CD4-positive, alpha-beta T cell treated with Interleukin-6 at 100 ng/mL for 8 hours (primary cell): ENCODE measurements at places on chromosomes 3 and 15.

- DNase-seq = peak; percentile 69
Observed at GRCh38 chr3:49415931-49416601, 3.8 kb downstream of the TCTA start.

- no peak for DNase-seq
Observed at GRCh38 chr3:107098864-107099263, 278.4 kb upstream of the CCDC54 start.

- DNase-seq = no peak
Observed at GRCh38 chr15:43153269-43153668, 19.9 kb downstream of the TMEM62 start.

DNA sequence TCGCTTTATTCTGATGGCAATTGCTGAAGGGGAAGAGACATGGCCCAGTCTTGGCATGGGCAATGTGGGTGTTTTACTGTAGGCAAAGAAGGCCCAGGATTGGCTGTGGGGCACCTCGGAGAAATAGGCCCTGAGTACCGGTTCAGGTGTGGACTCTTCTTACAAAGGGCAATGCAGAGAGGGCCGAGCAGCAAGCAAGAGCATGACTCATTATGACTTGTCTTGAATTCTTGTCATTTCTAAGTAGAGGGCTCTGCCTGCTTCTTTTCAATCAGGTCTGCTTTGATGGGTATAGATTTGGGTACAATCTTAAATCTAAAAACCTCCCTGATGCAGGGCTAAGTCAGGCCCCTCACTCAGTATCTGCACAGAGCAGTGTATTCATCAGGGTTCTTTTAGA lies 14.8 kb upstream of the BUB1B start:
- no peak for DNase-seq

DNA sequence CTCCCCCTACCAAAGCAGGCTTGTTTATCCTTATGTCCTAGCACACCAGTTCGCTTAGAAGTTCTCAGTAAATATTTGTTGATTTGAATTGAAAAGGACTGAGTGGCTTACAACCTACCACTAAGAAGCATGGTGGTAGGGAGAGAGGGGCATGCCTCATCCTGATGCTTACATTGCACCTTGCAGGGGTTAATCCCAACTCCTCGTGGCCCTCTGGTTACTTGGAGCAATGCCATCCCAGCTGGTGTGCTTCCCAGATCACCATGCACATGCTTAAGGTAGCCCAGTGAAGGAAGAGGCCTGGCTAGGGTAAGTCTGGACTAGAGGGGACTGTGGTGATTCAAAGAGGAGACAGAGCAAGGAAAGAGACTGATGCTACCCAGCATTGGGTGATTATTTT lies 253.3 kb downstream of the CLSTN2 start:
- DNase-seq = no peak

GRCh38 chr3:65875393-65876027 lies 163.2 kb downstream of the MAGI1 start:
- no peak for DNase-seq

DNA sequence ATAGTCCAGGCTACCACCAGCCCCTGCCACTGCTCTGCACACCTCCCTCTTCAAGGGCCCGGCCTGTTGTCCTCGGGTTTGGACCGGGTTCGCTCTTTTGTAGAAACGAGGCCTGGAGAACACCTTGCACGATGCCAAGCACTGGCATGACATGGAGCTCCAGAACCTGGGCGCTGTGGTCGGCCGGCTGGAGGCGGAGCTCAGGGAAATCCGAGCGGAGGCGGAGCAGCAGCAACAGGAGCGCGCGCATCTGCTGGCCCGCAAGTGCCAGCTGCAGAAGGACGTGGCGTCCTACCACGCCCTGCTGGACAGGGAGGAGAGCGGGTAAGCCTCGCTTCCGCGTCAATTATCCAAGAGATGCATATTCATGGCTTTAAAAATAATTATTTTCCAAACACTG lies 72.4 kb downstream of the BFSP2 start:
- DNase-seq = no peak

DNA sequence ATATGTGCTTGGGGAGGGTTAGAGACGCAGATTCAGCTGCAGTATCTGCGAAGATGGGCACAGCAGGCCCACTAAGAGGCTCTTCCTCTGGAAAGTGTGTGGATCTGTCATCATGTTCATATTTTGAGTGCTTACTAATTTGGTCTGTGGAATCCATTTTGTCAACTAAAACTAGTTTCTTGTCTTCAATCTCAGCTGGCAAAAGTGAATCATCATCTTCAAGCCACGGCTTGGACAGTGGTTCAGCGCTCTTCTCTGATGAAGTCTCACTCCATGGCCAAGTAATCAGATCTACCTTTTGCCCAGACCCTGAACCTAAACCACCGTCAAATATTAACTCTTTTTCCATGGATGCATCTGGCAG lies 76.2 kb downstream of the IMPG2 start:
- DNase-seq = no peak

DNA sequence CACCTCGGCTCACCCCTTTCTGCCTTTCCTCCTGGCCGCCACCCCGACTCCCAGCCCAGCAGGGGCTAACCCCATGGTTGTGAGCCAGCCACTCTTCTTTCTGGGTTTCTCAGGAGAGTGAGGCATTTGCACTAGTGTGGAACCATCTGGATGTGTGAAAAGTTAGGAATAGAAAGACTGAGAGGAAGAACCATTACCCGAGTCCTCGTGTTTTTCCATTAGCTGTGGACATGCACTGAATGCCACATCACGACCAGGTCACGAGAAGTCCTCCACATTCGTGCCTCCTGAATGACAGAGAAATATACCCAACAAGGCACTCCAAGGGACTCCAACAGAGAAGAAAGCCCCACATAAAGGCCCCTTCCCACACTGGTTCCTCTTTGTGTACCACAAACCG lies 18.0 kb upstream of the RAD18 start:
- no peak for DNase-seq

DNA sequence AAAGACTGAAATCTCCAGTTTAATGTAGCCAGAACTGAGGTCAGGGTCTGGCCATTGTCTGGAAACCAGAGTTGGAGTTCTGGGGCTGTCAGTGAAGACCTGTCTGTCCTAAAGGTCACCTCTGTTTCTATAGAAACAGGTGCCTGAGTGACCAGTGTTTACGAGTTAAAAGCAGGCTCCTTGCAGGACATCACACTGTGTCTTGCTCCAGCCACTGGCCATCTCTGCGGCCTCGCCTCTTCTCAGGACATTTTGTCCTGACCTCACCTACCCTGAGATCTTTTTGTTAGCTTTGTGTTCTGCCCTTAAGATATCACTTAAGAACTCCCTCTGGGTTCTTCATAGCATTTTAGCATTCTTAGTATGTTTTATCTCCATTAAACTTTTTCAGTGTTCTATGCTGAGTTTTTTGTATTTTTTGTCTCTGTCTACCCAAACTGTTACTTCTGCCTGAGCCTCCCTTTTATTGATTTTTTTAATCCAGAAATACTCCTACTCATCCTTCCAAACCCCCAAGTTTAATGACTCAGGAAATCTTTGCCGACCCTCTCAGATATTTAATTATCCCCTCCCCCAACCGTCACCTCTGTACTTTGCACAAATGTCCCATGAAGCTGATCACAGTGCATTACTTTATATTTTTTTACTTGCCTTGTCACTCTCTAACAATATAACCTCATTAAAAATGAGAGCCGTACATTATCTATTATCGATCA lies 223.7 kb downstream of the THSD4 start:
- DNase-seq = no peak

DNA sequence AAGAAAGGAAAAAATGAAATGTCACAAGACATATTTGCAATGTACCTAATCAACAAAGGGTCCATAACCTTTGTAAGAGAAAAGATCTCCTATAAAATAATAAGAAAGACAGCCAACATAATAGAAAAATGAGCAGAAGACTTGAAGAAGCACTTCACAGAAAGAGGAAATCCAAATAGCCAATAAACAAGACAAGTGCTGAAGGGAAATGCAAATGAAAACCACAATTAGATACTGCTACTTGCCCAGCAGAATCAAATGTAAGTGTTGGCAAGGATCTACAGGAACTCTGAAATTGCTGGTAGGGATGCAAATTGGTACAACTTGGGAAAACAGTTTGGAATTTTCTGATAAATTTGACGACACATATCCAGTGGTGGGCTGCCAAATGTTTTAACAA lies 15.1 kb upstream of the TOPAZ1 start:
- no peak for DNase-seq

DNA sequence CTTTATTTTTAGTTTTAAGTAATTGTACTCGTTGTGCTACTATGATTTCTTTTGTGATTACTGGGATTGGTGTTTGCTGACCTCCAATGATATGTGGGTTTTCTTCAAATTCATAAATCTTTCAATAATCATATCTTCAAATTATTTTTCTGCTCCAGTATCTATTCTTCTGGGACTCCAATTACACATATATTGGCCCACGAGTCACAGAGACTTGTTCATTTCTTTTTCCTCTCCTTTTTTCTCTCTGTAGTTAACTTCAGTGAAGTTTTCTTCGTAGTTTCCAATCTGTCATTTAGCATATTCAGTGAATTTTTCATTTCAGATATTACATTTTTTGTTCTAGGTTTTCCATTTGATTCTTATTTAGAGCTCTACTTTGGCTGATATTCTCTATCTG lies 21.4 kb downstream of the RFX7 start:
- no peak for DNase-seq

GRCh38 chr3:56672-57071 lies 139.9 kb upstream of the CHL1 start:
- no peak for DNase-seq

DNA sequence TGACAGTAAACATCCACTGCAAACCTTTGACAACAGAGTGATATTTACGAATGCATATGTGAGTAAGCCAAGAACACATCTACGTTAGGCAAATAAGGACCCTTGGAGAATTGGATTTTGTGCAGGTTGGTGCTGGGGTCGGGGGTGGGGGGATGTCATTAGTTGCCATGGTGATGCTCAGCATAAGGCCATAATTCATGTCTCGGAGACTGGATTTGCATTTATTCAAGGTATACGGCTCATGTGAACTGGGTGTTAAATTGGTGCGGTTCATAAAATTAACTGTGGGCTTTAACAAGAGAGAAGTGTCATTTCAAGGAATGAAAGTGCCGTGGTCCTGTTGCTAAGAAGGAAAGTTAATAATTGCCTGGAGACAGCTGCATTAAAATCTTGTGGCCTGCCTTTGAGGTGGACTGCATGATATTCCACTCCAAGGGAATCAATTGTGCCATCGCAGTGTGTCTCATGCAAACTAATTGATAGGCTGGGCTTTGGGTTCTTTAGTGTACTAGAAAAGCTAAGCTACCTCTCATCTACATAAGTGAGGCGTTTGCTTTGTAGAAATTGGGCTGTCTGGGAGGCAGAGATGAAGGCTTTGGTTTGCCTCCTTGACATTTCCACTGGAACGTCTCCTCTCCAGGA lies 228.9 kb upstream of the FEZF2 start:
- no peak for DNase-seq

- no peak for DNase-seq
Observed at GRCh38 chr3:142794508-142794907, 70.7 kb downstream of the TRPC1 start.

DNA sequence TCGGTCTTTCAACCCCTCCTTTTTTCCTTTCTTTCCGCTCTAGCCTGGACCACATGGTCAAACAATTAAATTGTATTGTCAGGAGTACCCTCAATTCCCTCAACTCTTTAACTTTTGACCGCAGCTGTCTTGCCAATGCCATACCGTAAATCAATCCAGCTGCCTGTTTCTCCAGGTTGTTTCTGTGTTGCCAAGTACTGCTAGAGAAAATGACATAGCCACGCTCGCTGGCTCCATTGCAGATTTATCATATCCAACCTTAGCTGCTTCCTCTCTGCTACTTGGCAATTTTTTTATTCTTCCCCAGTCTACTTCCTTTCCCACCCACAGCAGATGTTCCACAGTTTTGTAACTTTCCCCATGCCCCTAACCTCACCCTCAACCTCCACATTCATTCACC lies 60.0 kb downstream of the ZNF385D start:
- no peak for DNase-seq

GRCh38 chr15:91946581-91947292 lies 93.2 kb downstream of the SLCO3A1 start:
- DNase-seq = no peak

DNA sequence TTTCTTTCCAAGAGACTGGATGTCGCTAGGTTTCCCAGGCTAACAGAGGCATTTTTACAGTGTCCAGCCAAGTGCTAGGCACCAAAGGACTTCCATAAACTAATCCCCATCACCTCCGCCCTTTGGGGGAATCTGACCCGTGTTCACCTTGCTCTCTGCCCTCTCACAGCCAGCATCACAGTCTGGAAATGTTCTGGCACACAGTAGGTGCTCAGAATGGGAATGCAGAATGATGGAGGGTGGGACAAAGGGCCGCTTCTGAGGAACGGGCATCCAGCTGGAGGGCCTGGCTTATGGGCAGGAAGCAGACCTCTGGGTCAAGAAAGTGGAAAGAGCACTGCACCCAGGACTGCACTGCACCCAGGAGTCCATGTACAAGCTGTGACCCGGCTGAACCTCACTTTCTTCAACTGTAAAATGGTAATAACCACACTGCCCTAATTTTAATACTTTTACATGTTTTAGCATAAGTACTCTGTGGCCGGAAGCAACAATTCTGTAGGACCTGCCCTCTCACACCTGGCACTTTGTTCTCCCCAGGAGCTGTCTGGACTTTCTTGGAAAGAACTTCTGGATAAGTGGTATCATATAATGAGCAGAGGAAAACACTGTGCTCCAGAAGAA lies 901 bp upstream of the NMB start:
- no peak for DNase-seq

- DNase-seq = no peak
Observed at GRCh38 chr3:48782046-48782445, 65.0 kb upstream of the IP6K2 start.

DNA sequence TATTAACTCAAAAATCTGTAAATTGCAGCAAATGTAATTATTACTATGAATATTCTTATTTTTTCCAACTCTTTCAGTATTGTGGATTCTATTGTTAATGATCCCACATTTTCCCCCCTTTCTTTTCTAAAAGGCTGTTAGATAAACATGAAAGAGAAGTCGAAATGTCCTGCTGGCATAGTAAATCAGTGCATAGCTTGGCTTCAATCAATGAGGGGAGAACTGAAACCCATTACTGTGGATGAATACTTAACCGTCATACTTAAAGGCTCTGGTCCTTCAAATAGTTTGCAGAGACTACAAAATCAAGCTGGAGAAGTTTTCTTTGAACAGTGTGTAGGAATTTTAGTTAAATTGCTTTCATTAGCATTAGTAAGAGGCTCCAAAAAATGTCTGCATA lies 667.9 kb downstream of the CADM2 start:
- no peak for DNase-seq

DNA sequence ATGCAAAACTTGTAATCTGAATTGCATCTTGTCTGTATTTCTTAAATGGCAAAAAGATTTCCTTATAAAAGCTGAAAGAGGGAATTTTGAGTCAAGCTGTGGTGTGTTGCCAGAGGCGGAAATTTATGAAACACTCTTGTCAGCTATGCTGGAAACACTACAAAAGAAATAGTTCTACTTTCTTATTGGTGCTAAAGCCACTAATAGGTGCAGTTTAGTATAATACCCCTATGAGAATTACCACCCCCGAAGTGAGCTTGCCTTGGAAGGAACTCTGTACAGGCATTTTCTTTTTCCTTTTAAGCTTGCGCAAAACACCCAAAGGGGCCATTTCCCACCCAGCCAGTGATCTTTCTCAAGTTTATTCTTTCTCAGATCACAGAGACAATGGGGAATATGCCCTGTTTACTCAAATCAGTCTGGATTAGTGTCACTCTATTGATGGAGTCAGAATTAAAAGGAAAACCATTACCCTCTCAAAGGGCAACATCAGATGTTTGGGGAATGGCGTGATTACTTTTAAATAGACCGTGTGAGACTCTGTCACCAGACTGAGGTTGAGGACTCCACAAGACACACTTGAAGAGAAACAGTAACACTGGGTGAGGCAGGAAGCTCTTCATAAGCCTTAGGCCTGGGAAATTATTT lies 166.0 kb downstream of the TP63 start:
- no peak for DNase-seq

- DNase-seq = no peak
Observed at GRCh38 chr15:47728426-47728825, 11.1 kb downstream of the SEMA6D start.
